ENCODE measurements at places on chromosomes 16 and 17.

- H3K4me1 ChIP-seq = peaks cover under 1% of the 10 kb centered on the region
- H3K27ac ChIP-seq = no peak overlapping the region
- no peaks in the 10 kb centered on the region for H3K27me3 ChIP-seq
- no peak for DNase-seq
- H3K4me3 ChIP-seq = no peak overlapping the region
- H3K36me3 ChIP-seq = peaks cover 26% of the 10 kb centered on the region
These were observed 7.4 kb upstream of the MRPL12 start for GRCh38 chr17:81695801-81696200.

DNA sequence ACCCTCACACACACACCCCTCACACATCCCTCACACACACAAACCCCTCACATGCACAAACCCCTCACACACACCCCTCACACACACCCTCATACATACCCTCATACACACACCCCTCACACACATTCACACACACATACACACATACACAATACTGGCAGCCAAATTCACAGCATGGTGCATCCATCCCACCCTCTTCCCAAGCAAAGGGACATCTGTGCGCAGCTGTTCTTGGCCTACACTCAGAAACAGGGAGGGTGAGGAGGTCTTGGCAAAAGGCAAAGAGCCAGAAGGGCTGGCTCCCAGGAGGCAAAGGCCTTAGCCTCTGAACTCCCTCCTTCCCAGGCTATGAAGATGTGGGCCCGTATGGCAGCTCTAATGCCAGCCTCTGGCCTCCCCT is 23.4 kb downstream of the C17orf67 start:
- peaks cover 16% of the 10 kb centered on the region for H3K4me1 ChIP-seq
- DNase-seq = no peak
- H3K36me3 ChIP-seq = no peaks in the 10 kb centered on the region
- no peak overlapping the region for H3K27ac ChIP-seq

GRCh38 chr16:69940676-69941075 is 10.5 kb upstream of the CLEC18A start:
- H3K27me3 ChIP-seq = no peaks in the 10 kb centered on the region
- H3K4me1 ChIP-seq = peaks cover 6% of the 10 kb centered on the region
- DNase-seq = no peak
- H3K4me3 ChIP-seq = no peak overlapping the region
- no peak overlapping the region for H3K27ac ChIP-seq

GRCh38 chr17:37770631-37771518 is 26.0 kb upstream of the HNF1B start:
- no peak overlapping the region for H3K27ac ChIP-seq
- H3K36me3 ChIP-seq = no peaks in the 10 kb centered on the region
- no peaks in the 10 kb centered on the region for H3K4me1 ChIP-seq
- H3K4me3 ChIP-seq = no peak overlapping the region

GRCh38 chr16:61385392-61386071 is 650.7 kb downstream of the CDH8 start:
- no peaks in the 10 kb centered on the region for H3K4me1 ChIP-seq
- no peak for DNase-seq
- no peak overlapping the region for H3K4me3 ChIP-seq
- H3K27me3 ChIP-seq = peaks cover 3% of the 10 kb centered on the region
- H3K27ac ChIP-seq = no peak overlapping the region

DNA sequence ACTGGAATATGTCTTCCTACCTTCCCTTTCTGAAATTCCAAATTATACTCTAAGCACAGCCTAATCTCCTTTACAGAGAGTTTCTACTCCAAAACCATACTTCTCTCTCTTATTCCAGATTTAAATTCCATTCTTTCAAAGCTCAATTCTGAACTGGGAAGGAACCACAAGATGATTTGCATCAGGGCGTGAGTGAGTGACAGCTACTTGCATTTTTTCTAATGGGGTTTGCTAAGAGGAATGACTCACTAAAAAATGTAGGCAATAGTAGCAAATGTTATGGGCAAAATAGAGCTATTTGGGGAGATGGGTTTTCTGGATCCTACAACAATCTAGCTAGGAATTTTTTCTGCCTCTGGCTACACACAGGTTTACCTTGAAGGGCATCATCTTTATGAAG is 244.6 kb upstream of the PSMD7 start:
- H3K36me3 ChIP-seq = no peaks in the 10 kb centered on the region
- H3K4me1 ChIP-seq = peaks cover 2% of the 10 kb centered on the region
- no peak overlapping the region for H3K27ac ChIP-seq
- H3K27me3 ChIP-seq = peaks cover 2% of the 10 kb centered on the region
- no peak for DNase-seq

GRCh38 chr17:27506348-27507218 is 50.3 kb downstream of the KSR1 start:
- DNase-seq = no peak
- no peak overlapping the region for H3K4me3 ChIP-seq

DNA sequence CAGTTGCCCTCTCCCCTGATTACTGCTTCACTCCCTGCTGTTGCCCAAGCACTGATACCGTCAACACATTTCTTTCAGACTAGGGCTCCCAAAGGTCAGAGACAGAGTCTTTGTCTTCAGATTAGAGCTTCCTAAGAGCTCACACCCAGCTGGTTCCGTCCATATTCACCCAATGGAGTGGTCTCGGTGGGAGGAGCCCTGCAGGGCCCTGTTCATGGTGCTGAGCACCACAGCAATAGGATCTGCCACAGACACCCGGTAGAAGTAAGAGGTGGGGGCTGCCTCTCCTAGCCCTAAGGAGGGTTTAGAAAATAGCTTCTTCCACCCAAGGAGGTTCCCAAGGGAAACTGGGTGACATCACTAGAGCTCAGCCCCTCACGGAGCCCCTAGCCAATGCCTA is 128.3 kb downstream of the CCDC144A start:
- H3K4me3 ChIP-seq = no peak overlapping the region
- H3K27ac ChIP-seq = no peak overlapping the region
- no peak for DNase-seq

DNA sequence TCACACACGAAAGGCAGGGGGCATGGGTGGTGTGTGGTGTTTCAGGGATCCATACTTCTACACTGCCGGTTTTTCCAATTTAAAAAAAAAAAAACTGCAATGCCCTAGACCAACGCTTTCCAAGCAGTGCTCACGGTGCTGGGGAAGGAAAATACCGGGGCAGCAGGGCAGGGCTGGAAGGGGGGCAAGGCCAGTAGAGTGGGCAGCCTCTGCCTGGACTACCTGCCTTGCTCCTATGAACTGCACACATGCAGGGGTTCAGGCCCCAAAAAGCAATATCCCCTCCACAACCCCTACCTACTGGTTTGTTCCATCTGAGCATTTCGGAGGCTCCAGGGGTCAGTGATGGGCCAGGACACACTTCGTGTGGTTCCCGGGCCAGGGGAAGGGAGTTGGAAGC is 29.4 kb downstream of the RPH3AL start:
- DNase-seq = no peak
- H3K4me3 ChIP-seq = peak overlapping the region; percentile 40
- no peak overlapping the region for H3K27ac ChIP-seq
- H3K27me3 ChIP-seq = no peaks in the 10 kb centered on the region
- peaks cover 18% of the 10 kb centered on the region for H3K36me3 ChIP-seq

- no peak for DNase-seq
- H3K36me3 ChIP-seq = no peaks in the 10 kb centered on the region
- no peaks in the 10 kb centered on the region for H3K4me1 ChIP-seq
- H3K4me3 ChIP-seq = no peak overlapping the region
- H3K27ac ChIP-seq = no peak overlapping the region
These were observed 845 bp downstream of the STH start for GRCh38 chr17:45999900-46000290.

GRCh38 chr17:1137465-1137894 is 42.3 kb downstream of the ABR start:
- no peak overlapping the region for H3K4me3 ChIP-seq
- no peak for DNase-seq

DNA sequence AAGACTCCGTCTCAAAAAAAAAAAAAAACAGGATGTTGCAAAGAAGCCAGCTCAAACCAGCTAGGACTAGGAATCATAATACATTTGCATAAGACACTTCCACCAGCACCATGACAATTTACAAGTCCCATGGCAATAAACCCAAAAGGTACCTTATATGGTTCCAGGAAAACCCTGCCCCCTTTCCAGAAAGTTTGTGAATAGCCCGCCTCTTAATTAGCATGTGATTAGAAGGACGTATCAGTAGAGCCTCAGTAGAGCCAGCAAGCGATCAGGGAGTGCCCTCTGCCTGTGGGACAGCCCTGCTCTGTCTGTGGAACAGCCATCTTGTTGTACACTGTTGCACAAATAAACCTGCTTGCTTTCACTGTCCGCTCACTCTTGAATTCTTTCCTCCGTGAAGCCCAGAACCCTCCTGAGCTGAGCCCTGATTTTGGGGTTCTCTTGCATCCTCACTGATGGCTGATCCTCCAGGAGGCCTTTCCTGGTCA is 14.0 kb downstream of the NUPR1 start:
- H3K36me3 ChIP-seq = no peaks in the 10 kb centered on the region
- no peaks in the 10 kb centered on the region for H3K27me3 ChIP-seq

DNA sequence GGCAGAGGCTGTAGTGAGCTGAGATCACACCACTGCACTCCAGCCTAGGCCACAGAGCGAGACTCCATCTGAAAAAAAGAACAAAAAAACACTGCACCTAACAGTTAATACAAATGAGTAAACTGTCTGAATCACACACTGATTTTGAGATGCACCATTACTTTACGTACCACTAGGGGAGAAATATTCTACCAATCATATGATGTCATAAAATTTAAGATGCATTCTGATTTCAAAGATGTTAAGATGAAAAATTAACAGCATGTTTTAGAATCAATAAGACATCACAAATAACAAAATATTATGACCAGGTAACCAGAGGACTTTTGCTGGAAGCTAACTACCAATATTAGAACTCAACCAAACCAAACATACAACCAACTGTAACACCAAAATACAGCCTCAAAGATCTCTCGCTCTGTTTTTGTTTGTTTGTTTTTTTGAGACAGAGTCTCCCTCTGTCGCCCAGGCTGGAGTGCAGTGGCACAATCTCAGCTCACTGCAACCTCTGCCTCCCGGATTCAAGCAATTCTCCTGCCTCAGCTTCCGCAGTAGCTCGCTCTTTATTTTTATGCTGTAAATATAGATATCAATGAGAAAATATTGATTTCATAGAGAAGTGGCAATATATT is 31.6 kb downstream of the GLG1 start:
- H3K27ac ChIP-seq = peak overlapping the region; percentile 3
- no peak for DNase-seq
- H3K4me3 ChIP-seq = no peak overlapping the region
- no peaks in the 10 kb centered on the region for H3K27me3 ChIP-seq

DNA sequence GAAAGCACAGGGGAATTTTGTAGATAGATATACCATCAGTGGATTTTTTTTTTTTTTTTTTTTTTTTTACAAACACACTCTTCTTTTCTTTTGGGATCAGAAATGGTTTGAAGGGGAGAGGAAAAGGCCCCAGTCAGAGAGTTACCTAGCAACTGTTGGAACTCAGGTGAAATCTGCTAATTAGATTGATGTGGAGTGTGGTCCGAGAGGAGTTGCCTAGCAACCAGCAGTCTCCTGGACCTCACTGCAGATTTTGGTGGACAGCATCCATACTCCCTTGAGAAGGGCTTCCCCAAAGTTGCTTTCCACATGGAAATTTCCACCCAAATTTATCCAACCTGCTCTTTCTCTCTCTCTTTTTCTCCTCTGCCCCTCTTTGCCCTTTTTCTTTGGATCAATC is 165.4 kb downstream of the UTP18 start:
- DNase-seq = no peak
- peaks cover 13% of the 10 kb centered on the region for H3K4me1 ChIP-seq
- H3K4me3 ChIP-seq = no peak overlapping the region

DNA sequence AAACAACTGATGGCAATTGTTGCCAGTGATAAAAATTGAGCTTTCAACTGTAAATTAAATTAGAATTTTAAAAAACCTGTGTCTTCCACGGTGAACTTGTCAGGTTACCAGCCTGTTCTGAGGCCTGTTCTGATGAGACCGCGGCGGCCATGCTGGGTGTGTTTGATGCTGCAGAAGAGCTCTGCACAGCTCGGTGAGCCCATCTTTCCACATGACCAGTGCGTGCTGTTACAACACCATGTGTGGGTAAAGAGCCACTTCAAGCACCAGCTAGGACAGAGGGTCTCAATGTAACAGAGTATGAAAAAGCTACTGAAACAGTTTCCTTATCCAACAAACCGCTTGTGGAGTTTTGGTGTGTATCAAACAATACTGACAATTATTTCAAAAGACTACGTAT is 48.5 kb downstream of the RPTOR start:
- H3K27ac ChIP-seq = no peak overlapping the region
- H3K4me1 ChIP-seq = no peaks in the 10 kb centered on the region
- H3K27me3 ChIP-seq = no peaks in the 10 kb centered on the region

GRCh38 chr17:83121921-83122820 is 42.8 kb downstream of the METRNL start:
- no peak for DNase-seq
- peaks cover 22% of the 10 kb centered on the region for H3K4me1 ChIP-seq
- H3K27me3 ChIP-seq = peaks cover 67% of the 10 kb centered on the region
- H3K4me3 ChIP-seq = peak overlapping the region; percentile 20

- no peak overlapping the region for H3K4me3 ChIP-seq
- no peak overlapping the region for H3K27ac ChIP-seq
- H3K36me3 ChIP-seq = peaks cover 4% of the 10 kb centered on the region
- H3K4me1 ChIP-seq = peaks cover 8% of the 10 kb centered on the region
- no peak for DNase-seq
These were observed 5.0 kb downstream of the SYT17 start for GRCh38 chr16:19173059-19173458.

DNA sequence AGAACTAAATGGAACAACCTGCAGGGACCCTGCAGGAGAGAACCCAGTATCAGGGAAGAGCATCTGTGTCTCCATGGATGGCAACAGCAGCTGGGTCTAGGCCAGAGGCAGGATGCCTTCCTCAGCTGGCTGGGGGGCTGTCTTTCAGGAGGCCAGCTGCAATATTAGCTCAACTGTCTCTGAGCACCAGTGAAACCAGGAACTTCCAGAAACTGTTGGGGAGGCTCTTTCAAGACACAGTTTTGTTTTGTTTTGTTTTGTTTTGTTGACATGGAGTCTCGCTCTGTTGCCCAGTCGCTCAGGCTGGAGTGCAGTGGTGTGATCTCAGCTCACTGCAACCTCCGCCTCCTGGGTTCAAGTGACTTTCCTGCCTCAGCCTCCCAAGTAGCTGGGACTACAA is 7.6 kb downstream of the GPR142 start:
- H3K4me3 ChIP-seq = no peak overlapping the region
- no peak for DNase-seq
- no peak overlapping the region for H3K27ac ChIP-seq
- H3K4me1 ChIP-seq = no peaks in the 10 kb centered on the region
- H3K27me3 ChIP-seq = peaks cover 64% of the 10 kb centered on the region

- H3K4me1 ChIP-seq = no peaks in the 10 kb centered on the region
- no peak overlapping the region for H3K4me3 ChIP-seq
- H3K27ac ChIP-seq = no peak overlapping the region
- DNase-seq = no peak
These were observed 227.3 kb downstream of the COPRS start for GRCh38 chr17:31631766-31632165.

- no peak overlapping the region for H3K27ac ChIP-seq
- DNase-seq = no peak
- H3K27me3 ChIP-seq = no peaks in the 10 kb centered on the region
- H3K4me3 ChIP-seq = no peak overlapping the region
- H3K4me1 ChIP-seq = peaks cover 5% of the 10 kb centered on the region
These were observed 2.2 kb downstream of the SERPINF2 start for GRCh38 chr17:1744551-1745512.

GRCh38 chr17:61409301-61410112 is 9.9 kb downstream of the TBX2 start:
- peaks cover 17% of the 10 kb centered on the region for H3K36me3 ChIP-seq
- H3K27ac ChIP-seq = peak overlapping the region; percentile 90
- DNase-seq = no peak

- no peak overlapping the region for H3K4me3 ChIP-seq
- DNase-seq = no peak
- no peaks in the 10 kb centered on the region for H3K27me3 ChIP-seq
- H3K36me3 ChIP-seq = peaks cover 30% of the 10 kb centered on the region
- no peaks in the 10 kb centered on the region for H3K4me1 ChIP-seq
These were observed 99.7 kb downstream of the ELAC2 start for GRCh38 chr17:12918142-12918541.

All from mesothelial cell of epicardium (in vitro differentiated cells).